ENCODE measurements at places on chromosomes 13 and 19.

GRCh38 chr19:15293781-15294491, 38.4 kb downstream of the BRD4 start:
- no peak for DNase-seq

GRCh38 chr13:35481777-35482176, 5.3 kb upstream of the MAB21L1 start:
- no peak for DNase-seq

DNA sequence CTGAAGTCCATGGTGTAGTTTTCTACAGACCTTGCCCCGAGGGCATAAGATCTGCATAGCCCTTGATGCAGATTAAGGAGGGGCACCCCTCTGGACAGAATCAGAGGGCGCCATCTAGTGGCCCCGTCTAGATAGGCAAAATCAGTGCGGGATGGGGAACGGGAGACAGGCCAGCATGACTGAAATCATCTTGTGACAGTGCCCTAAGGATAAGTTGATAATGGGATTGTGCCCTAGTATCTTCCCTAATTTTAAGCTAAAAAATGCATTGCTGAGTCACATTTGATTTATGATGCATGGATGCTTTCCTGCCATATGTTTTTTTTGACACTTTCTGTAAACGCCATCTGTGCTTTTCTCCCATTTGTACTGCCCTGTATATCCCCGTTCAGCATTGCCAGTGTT, 19.0 kb upstream of the GPI start:
- DNase-seq = no peak

- no peak for DNase-seq
Observed at GRCh38 chr13:44967704-44968433, 21.4 kb downstream of the NUFIP1 start.

GRCh38 chr13:97111756-97112155, 110.4 kb upstream of the MBNL2 start:
- DNase-seq = no peak

DNA sequence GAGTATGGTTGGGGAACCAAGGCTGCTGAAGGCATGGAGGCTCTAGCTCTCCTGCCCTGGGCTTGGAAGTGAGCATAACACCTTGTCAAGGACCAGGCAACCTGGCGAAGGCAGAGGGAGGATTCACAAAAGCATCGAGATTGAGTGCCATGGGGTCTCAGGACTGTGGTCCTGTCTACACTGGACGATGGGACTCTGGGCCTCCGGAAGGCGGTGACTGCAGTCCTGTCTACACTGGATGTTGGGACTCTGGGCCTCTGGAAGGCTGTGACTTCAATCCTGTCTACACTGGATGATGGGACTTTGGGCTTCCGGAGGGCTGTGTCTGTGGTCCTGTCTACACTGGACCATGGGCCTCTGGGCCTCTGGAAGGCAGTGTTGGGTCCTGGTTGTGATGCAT, 290.4 kb downstream of the TEX29 start:
- no peak for DNase-seq

DNA sequence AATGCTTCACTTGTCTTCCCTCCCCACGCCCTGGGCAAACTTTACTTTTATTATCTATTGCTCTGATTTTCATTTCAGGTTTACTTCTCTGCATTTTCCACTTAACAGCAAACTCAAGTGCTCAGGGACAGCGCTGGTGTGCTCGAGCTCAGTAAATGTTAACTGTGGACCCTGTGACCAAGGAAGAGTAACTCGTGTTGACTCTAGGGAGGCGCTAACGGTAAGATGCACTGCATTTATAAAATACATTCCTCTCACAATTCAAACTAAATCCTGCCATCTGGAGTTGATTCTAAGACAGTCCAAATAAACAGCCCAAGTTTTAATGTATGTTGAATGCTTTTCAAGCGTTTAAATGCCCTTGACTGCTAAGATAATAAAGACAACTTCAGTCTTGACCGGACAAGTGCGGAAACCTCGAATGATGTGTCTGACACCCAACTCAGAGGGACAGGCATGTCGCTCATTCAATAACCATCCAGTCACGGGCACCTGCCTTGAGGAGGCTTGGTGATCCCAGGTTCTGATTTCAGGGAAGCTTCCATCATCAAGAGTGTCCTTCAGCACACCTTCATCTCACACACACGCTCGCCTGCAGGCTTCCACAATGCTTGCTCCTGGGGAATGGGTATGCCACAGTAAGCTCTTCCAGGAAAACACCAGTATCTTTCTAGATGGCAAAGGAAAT, 93.2 kb downstream of the STK24 start:
- DNase-seq = no peak

DNA sequence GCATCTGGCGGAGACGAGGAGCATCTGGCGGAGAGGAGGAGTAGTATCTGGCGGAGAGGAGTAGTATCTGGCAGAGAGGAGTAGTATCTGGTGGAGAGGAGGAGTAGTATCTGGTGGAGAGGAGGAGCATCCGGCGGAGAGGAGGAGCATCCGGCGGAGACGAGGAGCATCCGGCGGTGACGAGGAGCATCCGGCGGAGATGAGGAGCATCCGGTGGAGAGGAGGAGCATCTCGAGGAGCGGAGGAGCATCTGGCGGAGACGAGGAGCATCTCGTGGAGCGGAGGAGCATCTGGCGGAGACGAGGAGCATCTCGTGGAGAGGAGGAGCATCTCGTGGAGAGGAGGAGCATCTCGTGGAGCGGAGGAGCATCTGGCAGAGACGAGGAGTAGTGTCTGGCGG, 18.6 kb downstream of the C13orf46 start:
- DNase-seq = no peak

DNA sequence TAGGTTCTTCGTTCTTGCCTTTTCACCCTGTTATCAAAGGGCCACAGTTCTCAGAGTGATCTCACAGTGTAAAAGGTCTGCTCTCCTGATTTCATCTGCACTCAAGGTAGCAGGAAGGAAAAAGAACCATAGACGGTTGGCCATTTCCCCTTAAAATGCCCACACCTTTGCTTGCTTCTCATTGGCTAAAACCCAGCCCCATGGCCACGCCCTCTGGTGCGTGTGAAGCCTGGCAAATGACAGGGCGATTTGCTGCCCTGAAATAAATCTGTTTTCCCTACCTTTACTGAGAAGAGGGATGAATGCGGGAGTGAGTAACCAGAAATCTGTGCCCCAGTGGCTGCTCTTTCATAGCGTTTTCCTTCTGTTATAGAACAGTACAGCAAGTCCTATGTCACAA, 269.3 kb downstream of the POU4F1 start:
- no peak for DNase-seq

DNA sequence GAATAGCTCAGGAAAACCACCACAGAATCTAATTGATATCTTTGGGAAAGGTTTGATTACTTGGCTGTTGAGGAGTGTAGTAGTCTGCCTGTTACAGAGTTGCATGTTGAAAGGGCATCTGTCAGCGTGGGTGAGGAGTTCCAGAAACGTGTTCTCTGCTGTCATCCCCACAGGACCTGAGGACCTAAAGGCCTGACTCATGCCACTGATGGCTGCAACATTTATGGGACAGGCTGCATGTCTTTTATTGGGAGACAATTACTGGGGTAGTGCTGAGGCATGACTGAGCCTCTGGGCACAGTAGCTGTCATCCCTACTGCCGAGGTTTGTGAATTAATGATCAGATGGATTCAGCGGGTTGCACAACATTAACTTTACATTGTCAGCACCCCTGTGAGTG, 525.9 kb downstream of the GPC6 start:
- DNase-seq = no peak

- DNase-seq = no peak
Observed at GRCh38 chr19:34313188-34313587, 51.8 kb upstream of the GPI start.

GRCh38 chr19:4748589-4748988, 24.9 kb upstream of the DPP9 start:
- DNase-seq = no peak

GRCh38 chr13:28173793-28174192, 35.4 kb downstream of the PAN3 start:
- DNase-seq = no peak

GRCh38 chr13:42486711-42487198, 87.2 kb upstream of the TNFSF11 start:
- no peak for DNase-seq

DNA sequence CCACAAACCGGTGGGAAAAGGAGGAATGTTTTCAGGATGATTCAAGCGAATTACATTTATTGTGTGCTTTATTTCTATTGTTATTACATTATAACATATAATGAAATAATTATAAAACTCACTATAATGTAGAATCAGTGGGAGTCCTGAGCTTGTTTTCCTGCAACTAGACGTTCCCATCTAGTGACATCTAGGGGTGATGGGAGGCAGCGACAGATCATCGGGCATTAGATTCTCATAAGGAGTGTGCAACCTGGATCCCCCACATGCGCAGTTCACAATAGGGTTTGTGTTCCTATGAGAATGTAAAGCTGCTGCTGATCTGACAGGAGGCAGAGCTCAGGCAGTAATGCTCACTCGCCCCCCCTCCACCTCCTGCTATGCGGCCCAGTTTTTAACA, 54.5 kb downstream of the SPTBN4 start:
- DNase-seq = no peak

GRCh38 chr13:87684850-87685742, 13.9 kb downstream of the SLITRK5 start:
- no peak for DNase-seq

- DNase-seq = no peak
Observed at GRCh38 chr13:50537029-50537428, 306.5 kb downstream of the DLEU7 start.
